ENCODE measurements at places on chromosomes 6 and 20.

DNA sequence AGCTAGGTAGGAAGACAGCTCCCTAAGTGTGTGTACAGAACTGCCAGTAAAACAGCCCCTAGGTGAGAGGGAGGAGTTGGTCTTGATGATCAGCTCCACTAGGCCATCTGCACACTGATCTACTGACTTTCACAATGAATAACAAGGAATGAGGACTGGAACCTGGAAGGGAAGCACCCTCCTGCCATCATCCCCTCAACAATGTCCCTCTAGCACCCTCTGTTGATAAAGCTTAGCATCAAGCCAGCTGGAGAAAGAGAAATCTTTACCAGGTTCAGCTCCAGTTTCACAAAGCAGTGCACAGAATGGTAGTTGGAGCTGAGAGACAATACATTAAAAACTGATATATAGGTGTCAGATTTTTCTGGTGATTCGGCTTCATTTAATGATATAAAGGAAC, 57.2 kb upstream of the IRAK1BP1 start:
- no peak for DNase-seq

DNA sequence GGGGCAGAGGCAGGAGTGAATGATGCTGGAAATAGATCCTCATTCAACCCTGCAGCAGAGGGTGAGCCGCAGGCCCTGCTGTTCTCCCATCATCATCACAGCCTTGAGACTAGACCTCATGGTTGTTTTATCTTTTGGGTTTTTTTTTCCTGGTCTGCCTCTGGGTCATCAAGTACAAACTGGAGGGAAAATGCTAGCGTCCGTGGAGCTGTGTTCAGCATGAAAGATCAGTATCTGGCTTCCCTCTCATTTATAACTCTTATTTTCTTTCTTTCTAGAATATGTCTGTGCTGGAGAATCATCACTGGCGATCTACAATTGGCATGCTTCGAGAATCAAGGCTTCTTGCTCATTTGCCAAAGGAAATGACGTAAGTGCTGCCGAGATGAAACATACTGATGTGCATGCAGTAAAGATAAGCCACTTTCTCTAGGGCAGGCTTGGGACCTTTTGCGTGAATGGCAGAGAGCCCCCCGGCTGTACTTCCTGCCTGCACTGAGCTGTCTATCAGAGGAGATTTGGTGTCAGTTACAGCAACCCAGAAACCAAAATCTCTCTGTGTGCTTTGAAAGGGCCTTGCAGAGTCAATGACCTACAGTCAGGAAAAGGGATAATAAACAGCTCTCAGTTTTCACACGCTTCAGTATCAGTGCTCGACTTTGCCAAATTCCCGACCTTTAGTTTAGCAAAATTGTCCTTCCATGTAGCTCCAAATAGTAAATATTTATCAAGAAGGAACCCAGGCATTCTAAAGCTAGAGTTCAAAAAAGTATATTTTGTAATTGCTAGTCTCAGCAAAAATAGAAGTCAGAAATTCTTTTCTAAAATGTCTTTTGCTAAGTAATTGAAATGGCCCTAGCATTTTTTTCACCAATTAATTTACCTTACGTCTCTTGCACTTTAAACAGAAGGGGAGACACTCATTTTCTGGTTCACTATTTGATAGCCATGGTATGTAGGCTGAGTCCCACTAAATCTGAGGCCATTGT, 76.3 kb downstream of the MTFR2 start:
- no peak for DNase-seq

DNA sequence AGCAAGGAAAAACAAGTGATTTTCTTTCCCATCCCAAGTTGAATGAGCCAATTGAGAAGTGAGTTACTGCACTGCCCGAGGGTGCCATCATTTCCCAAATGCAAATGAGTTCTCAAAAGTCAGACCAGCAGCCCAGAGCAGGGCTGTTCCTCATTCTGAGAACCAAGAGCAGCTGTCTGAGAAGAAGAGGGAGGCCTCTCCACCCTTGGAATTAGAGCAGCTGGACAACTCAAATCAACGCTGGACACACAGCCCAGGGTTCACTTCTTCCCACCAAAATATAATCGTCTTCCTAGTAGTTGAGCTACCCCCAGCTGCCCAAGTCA, 4.6 kb upstream of the PREX1 start:
- no peak for DNase-seq

DNA sequence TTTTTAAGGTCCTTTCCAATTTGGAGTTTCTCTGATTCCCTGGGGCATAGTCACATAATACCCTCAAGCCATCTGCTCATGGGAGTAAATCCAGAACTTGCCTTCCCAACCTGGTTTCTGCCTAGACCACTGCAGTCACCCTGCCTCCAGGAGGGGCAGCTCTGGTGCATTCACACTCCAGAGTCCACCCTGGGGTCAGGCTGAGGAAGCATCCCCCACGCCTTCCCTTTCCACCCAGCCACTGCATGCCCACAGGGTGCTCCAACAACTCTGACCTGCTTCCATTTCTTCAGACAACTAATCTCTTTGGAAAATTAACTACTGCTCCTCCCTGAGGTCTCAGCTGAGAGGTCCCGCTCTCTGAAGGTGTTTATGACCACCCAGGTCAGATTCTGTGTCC, 211.4 kb upstream of the RIN2 start:
- no peak for DNase-seq

DNA sequence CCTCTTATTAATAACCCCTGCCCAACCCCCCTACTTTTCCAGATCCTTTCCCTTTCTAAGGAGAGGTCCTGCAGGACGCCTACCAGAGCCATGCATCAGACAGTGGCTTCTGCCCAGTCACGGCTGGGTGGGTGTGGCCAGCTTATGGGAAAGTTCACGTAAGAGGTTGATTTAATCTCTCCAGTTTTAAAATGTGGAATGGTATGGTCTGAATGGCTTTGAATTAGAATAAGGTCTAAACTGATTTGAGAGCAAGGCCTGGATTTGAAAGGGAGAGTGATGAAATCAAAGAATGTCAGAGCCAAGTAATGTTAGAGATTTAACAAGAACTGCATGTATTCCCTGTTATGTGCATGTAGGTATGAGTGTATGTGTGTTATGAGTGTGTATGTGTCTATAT, 275.7 kb downstream of the PAX1 start:
- DNase-seq: no peak

GRCh38 chr20:47011984-47012383, 117.3 kb downstream of the EYA2 start:
- no peak for DNase-seq

DNA sequence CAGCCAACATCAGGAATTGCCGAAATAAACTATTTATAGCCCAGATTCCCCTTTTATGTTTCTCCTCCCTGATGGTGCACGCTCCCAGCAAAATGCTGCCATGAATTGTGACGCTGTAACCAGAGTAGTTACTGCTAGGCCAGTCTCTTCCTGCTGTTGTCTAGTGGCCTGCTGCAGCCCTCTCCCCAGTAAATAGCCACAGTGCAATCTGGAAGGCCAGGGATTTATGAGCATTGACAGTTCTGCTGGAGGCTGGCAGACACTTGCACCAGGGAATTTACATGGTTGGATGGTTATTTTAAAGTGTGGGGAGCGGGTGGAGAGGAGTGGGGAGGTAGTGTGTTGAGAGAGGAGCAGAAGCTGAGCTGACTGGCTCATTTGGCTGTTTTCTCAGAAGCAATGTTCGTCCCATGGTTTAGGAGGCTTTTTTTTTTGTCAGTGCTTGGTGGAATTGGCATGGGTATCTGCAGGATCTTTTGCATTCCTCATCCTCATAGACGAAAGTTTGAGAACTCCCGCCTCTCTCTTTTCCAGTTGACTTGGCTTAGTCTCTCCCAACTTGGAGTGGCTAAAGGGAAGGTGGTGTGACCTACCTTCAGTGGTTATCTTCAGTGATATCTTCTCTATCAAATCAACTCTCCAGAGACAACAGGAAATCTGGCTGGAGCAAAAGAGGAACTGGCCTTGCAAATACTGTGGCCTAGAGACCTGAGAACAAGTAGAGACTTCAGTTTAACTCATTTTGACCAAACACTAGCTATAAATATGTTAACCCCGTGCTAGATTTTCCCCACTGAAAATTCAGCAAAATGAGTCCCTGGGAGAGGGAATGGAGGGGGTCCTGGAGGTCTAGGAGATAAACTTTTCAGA, 99.3 kb upstream of the VSTM2L start:
- no peak for DNase-seq

DNA sequence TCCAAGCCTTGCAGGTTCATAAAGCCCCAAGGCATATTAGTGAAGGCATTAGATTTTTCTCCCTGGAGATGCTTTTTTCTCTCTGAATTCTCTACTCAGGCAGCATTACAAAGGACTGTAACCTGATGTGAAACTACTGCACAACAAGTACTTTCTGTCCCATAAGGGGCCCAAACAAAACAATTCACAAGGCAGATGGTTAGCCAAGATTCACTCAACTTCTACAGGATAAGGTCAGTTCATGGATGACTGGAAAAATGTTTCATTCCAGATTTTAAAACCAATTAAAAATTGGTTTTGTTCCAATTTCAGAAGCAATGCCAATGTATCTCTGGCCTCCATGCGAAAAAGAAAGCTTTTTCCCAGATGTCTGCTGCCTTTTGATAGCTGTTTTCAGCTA, 181.8 kb downstream of the KHDC1L start:
- DNase-seq: no peak

- DNase-seq: no peak
These were observed 139.9 kb downstream of the BFSP1 start for GRCh38 chr20:17391127-17391771.

- no peak for DNase-seq
These were observed 322.8 kb downstream of the CD83 start for GRCh38 chr6:14440215-14440910.

DNA sequence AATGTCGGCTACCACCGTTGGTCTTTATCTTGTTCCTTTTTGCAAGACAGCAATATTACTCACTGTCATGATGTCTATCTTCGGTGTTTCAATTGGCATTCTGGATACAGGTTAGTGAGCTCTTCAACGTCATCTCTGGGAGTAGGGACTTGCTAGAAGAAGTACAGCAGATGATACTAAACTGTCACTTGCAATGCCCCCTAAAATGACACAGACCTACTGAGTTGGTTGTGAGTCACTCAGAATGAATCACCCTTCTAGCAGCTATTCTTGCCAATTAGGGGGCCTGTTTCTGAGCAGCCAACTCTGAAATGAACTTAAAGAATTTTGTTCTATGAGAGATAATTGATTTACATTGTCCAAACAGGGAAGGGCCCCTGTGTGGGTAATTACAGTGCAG, 176.5 kb downstream of the SLC16A10 start:
- peak; percentile 21 for DNase-seq

DNA sequence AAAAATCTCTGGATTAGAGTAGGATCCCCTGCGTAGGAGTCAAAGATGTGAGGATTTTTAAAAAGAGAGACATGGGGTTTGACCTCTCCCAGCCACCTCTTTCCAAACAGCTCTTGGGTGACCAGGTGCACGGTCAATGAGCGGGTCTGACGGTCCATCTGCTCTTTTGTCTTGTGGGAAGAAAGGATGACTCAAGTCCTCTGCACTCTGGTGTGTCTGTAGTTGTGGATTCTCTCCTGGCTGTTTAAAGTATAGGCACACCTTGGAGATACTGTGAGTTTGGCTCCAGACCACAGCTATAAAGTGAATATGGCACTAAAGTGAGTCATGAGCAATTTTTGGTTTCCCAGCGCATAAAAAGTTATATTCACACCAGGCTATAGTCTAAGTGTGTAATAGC, 209.8 kb downstream of the BMP7 start:
- DNase-seq: no peak

DNA sequence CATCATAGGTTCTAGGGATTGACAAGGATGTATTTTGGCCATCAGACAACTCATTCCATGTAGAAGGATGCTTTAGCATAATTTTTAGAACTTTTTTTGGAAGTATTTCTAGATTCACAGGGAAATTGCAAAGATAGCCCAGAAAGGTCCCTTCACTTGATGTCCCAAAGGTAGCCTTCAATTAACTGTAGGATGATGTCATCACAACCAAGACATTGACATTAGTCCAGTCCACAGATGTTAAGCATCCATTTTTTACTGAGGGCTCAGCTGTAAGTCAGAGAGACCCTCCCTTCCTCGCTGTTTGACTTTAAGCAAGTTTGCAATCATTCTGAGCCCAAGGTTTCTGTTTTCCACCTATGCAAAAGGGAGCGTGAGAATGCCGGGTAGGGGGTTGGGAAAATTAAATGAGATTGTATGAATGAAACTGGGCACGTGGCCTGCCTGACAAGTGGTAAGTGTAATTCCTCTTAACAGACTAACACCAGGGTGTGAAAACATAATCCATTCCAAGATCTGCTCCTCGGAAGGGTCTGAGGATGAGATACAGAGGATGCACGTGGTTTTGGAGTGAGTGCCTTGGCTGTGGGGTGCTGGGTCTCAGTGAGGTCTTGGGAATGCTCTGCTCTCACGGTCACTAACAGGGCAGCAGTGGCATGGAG, 126.8 kb downstream of the CDH4 start:
- no peak for DNase-seq

GRCh38 chr6:85400331-85400730, 49.6 kb upstream of the NT5E start:
- no peak for DNase-seq

DNA sequence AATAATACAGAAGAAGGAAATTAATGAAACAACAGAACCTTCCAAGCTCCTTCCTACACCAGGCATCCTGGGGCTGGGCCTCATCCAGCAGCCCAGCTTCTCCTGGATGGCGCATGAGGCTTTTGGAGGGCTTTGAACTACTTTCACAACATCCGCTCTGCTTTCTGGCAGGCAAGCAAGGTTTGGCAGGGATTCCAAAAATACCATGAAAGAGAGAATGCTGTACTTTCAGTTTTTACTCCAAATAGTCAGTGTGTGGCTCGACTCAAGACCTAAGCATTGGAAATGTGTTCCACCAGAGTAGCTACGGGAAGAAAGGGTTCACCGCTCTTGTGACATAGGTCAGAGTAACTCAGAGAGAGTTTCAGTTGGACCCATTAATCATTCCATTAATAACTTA, 125.4 kb downstream of the OPRM1 start:
- no peak for DNase-seq

- no peak for DNase-seq
These were observed 32.8 kb upstream of the SIRPB2 start for GRCh38 chr20:1524004-1524403.

DNA sequence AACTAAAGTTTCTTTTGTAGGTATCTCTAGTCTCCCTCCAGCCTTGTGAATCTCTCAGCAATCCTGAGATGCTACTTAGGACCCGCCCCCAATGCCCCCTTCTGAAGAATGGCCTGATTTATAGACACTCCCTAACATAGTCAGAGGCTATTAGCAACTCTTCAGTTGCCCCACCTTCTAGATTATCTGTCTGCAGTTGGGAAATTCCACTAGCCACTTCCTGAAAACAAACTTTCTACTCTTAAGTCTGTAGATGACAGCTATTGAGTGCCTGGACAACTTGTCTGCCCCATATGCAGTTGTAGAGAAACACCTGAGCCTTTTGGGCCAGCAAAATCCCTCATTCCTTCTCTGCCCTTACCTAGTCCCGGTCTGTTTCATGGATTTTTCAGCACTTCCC, 188.2 kb upstream of the PREP start:
- peak; percentile 74 for DNase-seq

DNA sequence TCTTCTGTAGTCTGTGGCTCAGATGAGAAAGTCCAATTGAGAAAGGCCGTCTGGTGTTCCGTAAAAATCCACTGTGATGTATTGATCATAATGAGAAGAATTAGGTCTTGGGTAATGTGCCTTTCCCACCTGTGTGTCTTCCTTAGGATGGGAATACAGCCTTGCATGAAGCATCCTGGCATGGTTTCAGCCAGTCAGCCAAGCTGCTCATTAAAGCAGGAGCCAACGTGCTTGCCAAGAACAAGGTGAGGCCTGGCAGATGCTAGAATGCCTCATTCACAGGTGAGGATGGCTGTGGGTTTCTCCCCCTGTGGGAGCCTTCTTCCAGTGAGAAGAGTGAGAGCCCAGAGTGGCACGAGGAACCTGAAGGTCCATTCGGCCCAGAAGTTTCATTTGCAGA, 32.7 kb downstream of the LYRM2 start:
- DNase-seq: no peak

All from activated CD4-positive, alpha-beta T cell treated with anti-CD3 and anti-CD28 coated beads, Interleukin-2, Interleukin-6, amounts not matched to agents 100 ng/mL and 50 ng/mL, durations not matched to agents 16 hours and 8 hours (primary cell).